Daoy (cell line): ENCODE measurements at places on chromosomes 1 and 21. TPM values are rescaled to one million over a fixed set of nuclear protein-coding genes. Genes with fewer than 3 reads are reported as not detected.

DNA sequence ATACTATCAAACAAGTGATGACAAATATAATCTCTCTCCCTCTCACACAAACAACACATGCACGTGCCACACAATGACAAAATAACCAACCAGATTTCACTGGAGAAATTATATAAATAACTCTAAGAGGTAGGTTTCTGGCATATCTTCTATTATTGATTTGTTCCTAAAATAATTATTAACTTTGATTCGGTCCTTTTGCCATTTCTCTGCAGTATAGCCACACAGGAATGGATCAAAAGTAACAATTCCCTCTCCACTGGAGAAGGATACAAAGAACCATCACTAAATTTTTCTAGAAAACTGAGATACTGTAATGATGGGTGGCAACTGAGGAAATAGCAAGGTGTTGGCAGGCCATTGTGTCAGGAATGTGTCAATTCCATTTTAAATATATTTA, 33.4 kb downstream of the ARNT start:
- no peak for DNase-seq

GRCh38 chr21:37339552-37339939, 27.0 kb upstream of the DYRK1A start:
- no peak for DNase-seq

- no peak for DNase-seq
These were observed 33.8 kb upstream of the ID3 start for GRCh38 chr1:23593042-23593521.

GRCh38 chr1:208171616-208172422, 72.4 kb downstream of the PLXNA2 start:
- DNase-seq = no peak

The FLG2 gene
- not detected in 2 replicates for total RNA-seq

GRCh38 chr1:165315481-165315880, 41.0 kb downstream of the LMX1A start:
- DNase-seq = peak; percentile 58

The TSSK3 gene
- total RNA-seq = 1.9 TPM in 1 of 2 replicates, not detected in the other

The TRIM67 gene
- 0.17 TPM in 1 of 2 replicates, not detected in the other for total RNA-seq

- DNase-seq = no peak
These were observed 36.4 kb downstream of the LYPLAL1 start for GRCh38 chr1:219210067-219210466.

GRCh38 chr1:25066256-25066655, 136.2 kb upstream of the RUNX3 start:
- no peak for DNase-seq

DNA sequence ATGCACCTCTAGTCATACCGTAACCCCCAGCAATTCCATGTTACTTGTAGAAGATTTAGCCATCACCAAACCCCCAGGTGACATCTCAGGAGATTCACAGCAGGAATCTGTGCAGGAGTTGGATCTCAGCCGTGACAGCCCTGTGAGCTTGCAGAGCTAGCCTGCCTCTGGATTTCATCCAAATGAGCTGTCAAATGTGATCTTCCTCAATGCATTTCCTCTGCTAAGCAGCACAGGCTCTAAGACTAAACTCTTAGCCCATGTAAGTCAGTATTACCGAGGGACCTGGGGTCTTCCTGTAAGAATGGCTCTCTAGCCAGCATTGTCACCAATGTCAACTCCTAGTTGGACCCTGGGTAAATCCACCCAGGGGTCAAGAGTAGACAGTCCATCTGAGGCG, 41.7 kb downstream of the UMODL1 start:
- DNase-seq = peak; percentile 43

GRCh38 chr1:225441314-225442122, 13.7 kb upstream of the LBR start:
- no peak for DNase-seq

The SLC9C2 gene
- not detected in 2 replicates for total RNA-seq

- no peak for DNase-seq
These were observed 17.4 kb downstream of the ADARB1 start for GRCh38 chr21:45091550-45092322.

- DNase-seq = no peak
These were observed 695 bp downstream of the DMBX1 start for GRCh38 chr1:46490406-46490655.

GRCh38 chr1:184698016-184698415, 56.6 kb downstream of the EDEM3 start:
- no peak for DNase-seq

The SPRR1A gene
- not detected in 2 replicates for total RNA-seq

DNA sequence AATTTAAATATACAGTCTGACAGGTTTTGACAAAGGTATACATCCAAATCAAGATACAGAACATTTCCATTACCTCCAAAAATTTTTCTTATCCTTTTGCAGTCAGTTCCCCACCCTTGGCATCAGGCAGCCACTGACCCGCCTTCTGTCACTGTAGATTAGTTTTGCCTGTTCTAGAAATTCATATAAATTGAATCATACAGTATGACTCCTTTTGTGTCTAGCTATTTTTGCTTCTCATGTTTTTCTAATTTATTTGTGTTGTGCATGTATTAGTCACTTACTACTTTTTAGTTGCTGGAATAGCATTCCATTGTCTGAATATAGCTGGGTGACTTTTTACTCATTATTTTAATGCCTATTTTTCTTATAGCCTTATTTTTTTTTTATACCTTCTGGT, 3.8 kb downstream of the UTP25 start:
- no peak for DNase-seq

- no peak for DNase-seq
These were observed 457.2 kb downstream of the PCP4 start for GRCh38 chr21:40324389-40324788.

DNA sequence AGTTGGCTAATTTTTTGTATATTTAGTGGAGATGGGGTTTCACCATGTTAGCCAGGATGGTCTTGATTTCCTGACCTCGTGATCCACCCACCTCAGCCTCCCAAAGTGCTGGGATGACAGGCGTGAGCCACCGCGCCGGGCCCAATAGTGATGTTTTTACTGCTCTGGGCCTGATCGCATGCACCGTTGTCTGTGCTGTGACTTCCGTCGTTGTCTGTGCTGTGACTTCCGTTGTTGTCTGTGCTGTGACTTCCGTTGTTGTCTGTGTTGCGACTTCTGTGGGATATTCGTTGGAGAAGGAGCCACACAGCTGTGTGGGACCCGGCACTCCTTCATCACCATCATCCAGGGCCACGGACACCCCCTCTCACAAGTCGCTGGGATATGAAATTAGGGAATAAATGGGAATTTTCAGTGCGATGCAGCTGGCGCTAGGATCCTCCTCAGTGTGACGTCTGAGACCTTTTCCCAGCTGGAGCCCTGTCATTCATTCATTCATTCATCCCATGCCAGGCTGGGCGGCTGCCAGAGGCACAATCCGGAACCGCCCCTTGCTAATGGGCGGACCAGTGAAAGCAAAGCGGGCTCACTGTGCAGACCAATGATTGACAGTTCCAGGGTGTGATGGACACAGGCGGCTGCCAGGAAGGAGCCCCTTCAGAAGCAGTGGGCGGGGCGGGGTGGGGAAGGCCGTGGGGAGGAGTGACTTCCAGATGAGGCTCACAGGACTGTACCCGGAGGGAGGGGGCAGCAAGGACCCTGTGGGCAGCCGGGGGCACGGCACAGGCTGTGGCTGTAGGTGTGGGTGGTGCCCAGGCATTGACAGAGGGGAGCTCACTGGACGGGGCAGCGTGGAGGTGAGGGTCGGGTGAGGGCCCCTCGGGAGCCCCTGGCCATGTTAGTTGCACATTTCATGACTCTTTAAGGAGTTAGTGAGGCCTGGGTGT, 48.9 kb downstream of the PRKCZ start:
- no peak for DNase-seq
